ENCODE measurements at places on chromosomes 13 and 19. TPM values are rescaled to one million over a fixed set of nuclear protein-coding genes. Genes with fewer than 3 reads are reported as not detected.

Gene POSTN
- 26.5 TPM for total RNA-seq

Gene SIGLEC14
- total RNA-seq: 0.44 TPM

Gene STOML3
- not detected for total RNA-seq

Gene RNF225
- total RNA-seq: 0.68 TPM

Gene ZNF541
- not detected for total RNA-seq

Gene CD320
- total RNA-seq: 92.0 TPM

Gene LSM14A
- 69.4 TPM for total RNA-seq

Gene ZSCAN4
- total RNA-seq: not detected

Gene SERP2
- total RNA-seq: 0.29 TPM

Gene FGF22
- 0.35 TPM for total RNA-seq

Gene IGFL3
- total RNA-seq: not detected

Gene DAND5
- 0.05 TPM for total RNA-seq

Gene ZNF99
- total RNA-seq: not detected

Gene B3GNT8
- total RNA-seq: 5.5 TPM

Gene CLIP3
- total RNA-seq: 14.0 TPM

Gene CFAP97D2
- total RNA-seq: not detected

Gene ATP13A1
- total RNA-seq: 191 TPM

Gene MEGF8
- total RNA-seq: 69.2 TPM

Gene CEACAM3
- not detected for total RNA-seq

Gene PNMA8C
- not detected for total RNA-seq

Gene CYP2F1
- total RNA-seq: not detected

Gene RFPL4A
- not detected for total RNA-seq

Gene CEACAM21
- total RNA-seq: 9.7 TPM

Gene ZNF540
- total RNA-seq: 0.34 TPM

Gene LILRB3
- total RNA-seq: not detected

Gene PDX1
- not detected for total RNA-seq

Gene OR7A5
- not detected for total RNA-seq

Gene CCNA1
- total RNA-seq: 5.7 TPM

Measured in glomerular endothelial cell (primary cell).